ENCODE measurements at places on chromosomes 7 and 10. TPM values are rescaled to one million over a fixed set of nuclear protein-coding genes. Genes with fewer than 3 reads are reported as not detected.
A peak's percentile ranks its signal among the peaks of the same experiment; 100 is the strongest.

GRCh38 chr7:26375726-26376174 is 84.1 kb downstream of the SNX10 start:
- peaks cover 41% of the 10 kb centered on the region for H3K27me3 ChIP-seq
- DNase-seq: no peak
- peaks cover 6% of the 10 kb centered on the region for H3K4me1 ChIP-seq

DNA sequence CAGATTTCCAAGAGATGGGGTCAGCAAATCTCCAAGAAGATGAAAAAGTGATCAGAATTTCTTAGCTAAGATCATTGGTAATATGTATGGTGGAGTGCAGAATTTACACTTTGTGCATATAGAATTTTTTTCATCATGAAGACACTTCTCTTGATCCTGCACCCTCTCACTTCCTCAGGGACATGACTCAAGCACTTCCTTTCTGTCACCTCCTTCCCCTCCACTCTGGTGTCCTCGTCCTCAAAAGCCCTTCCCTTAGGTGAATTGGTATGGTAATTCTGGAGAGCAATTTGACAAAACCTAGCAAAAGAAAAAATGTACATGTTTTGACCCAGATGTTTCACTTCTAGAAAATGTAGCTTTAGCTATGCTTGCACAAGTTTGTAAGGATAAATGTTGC is 18.1 kb downstream of the CALN1 start:
- no peak for DNase-seq

DNA sequence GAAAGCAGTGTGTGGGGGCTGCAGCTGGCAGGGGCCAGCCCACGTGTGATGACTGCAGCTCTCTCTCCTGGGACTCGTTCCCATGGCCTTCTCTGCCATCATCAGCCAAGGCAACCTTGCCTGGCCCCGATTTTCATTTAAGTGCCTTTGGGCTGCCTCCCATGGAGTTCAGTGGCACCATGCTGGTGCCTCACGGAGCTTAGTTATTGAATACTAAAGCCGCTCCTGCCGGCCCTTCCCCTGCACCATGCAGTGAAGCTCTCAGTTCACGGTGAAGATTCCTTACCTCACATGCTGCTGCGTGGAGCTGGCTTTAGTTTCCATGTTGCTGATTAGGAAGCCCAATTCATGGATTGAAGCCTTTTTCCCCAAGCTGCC is 141.5 kb upstream of the EEPD1 start:
- H3K27ac ChIP-seq: no peak overlapping the region
- no peak overlapping the region for H3K4me3 ChIP-seq
- H3K4me1 ChIP-seq: no peaks in the 10 kb centered on the region
- no peak for DNase-seq

DNA sequence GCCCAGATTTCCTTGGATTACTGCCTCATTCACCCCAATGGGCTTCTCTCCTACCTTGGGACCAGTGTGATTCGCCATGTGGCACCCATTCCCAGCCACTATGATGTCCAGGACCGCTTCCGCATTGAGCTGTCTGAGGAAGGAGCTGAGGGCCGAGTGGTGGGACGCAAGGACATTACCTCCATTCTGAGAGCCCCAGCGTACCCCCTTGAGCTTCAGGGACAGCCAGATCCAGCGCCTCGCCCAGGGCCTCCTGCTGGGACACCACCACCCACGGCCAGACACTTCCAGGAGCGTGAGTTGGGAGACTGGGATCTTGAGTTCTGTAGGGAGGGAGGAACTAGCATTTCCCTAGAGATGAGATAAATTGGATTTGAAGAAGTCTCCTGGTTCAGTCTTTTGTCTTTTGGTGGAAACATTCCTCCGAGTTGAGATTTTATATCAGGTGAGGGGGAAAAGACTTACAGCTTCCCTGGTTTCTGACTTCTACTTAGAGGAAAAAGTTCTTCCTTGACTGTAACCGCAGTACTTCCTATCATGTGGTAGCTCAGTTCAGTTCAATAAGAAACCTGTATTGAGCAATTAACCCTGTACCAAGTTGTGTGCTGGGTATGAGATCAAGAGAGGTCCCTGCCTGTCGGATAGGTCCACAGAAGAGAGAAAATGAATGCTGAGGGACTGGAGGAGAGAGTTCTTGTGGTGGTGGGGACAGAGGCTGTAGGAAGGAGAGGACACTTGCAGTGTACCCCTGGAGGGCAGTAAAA is 1.3 kb downstream of the MOSPD3 start:
- H3K27me3 ChIP-seq: no peaks in the 10 kb centered on the region
- peak overlapping the region; percentile 78 for H3K4me3 ChIP-seq
- no peak for DNase-seq

GRCh38 chr7:50957431-50957830 is 174.7 kb upstream of the GRB10 start:
- H3K4me3 ChIP-seq: no peak overlapping the region
- H3K27ac ChIP-seq: no peak overlapping the region
- H3K36me3 ChIP-seq: no peaks in the 10 kb centered on the region
- H3K4me1 ChIP-seq: peaks cover 3% of the 10 kb centered on the region

- no peaks in the 10 kb centered on the region for H3K36me3 ChIP-seq
- H3K4me1 ChIP-seq: no peaks in the 10 kb centered on the region
- H3K4me3 ChIP-seq: no peak overlapping the region
- no peaks in the 10 kb centered on the region for H3K27me3 ChIP-seq
- no peak overlapping the region for H3K27ac ChIP-seq
Observed at GRCh38 chr7:106029941-106030340, 66.9 kb downstream of the CDHR3 start.

GRCh38 chr10:21728618-21729017 is 194.6 kb downstream of the MLLT10 start:
- no peak overlapping the region for H3K27ac ChIP-seq
- peaks cover 29% of the 10 kb centered on the region for H3K36me3 ChIP-seq
- H3K4me3 ChIP-seq: no peak overlapping the region
- H3K4me1 ChIP-seq: peaks cover 20% of the 10 kb centered on the region
- DNase-seq: no peak

The CYP2C19 gene
- total RNA-seq: not detected

The RBP3 gene
- not detected for total RNA-seq

The XRCC2 gene
- 0.46 TPM for total RNA-seq
